ENCODE measurements at places on chromosomes 12 and 14. TPM values are rescaled to one million over a fixed set of nuclear protein-coding genes. Genes with fewer than 3 reads are reported as not detected.

The SOAT2 gene
- 0.23 TPM for polyA plus RNA-seq

The CCDC88C gene
- polyA plus RNA-seq = 36.1 TPM

The CACNB3 gene
- 34.4 TPM for polyA plus RNA-seq

The EID3 gene
- 6.6 TPM for polyA plus RNA-seq

The CATSPERB gene
- 0.64 TPM for polyA plus RNA-seq

The MYF6 gene
- 0.49 TPM for polyA plus RNA-seq

- DNase-seq = no peak
These were observed 80.2 kb downstream of the FZD10 start for GRCh38 chr12:130242506-130242905.

DNA sequence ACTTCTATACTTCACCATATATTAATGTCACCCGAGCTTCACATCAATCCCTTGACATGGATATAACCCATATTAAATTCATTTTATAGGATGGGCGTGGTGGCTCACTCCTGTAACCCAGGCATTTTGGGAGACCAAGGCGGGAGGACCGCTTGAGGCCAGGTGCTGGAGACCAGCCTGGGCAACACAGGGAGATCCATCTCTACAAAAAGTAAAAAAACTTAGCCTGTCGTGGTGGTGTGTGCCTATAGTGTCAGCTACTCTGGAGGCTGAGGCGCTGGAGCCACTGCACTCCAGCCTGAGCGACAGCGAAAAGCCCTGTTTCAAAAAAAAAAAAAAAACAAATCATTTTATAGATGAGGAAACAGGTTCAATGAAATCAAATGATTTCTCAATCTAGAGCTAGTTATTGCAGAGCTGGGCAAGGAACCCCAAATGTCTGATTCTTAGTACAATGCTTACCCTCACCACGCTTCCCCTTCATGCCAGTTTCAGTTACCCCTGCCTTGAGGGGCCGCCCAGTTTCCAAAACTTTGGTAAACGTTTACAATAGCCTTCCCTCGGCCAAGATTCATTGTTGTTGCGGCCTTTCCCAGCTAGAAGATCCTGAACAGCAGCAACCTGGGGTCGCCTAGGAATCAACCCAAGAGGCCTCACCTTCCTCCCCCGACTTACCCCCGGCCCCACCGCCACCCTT, 751 bp downstream of the PSMB5 start:
- no peak for DNase-seq

DNA sequence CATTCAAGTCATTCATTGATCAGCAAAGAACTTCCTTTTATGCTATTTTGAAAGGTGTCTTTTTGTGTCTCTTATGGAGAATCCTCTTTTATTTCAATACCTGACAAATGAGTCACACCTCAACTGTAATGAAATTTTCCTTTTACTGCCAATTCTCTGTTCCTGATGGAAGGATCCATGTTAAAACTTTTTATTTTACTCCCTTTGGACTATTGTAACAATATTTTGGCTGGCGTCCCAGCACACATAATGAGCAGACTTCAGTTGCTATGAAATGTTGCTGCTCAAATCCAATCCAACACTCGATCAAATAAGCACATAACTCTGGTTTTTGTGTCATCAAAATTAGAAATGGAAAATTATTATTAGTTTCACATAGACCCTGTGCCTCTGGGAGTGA, 21.9 kb upstream of the SLC15A5 start:
- DNase-seq = no peak

GRCh38 chr12:123085730-123086487, 65.0 kb downstream of the PITPNM2 start:
- no peak for DNase-seq

GRCh38 chr12:54442099-54442498, 23.0 kb upstream of the ITGA5 start:
- no peak for DNase-seq

GRCh38 chr12:94839347-94839746, 164.2 kb downstream of the NDUFA12 start:
- DNase-seq = no peak
